ENCODE measurements at places on chromosomes 4 and X.

GRCh38 chrX:84715315-84715714 lies 213.1 kb upstream of the HDX start:
- no peak for DNase-seq

GRCh38 chr4:172048666-172049065 lies 235.5 kb downstream of the GALNTL6 start:
- DNase-seq = no peak

DNA sequence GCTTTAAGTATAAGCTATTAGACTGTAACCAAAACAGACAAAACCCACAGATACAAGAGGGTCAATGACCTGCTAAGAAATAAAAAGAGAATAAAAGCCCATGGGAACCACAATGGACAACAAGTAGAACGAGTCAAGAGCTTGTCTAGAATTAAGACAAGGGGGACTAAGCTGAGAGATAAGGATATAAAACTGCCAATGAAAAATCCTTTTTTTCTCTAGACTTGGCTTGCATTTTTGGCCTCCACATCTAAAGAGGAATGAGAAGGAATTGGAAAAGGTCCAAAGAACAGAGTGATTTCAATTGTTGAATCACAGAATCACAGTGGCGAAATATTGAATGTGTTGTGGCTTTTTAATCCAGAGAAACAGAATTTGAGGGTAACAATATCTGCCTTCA lies 135.7 kb downstream of the QDPR start:
- DNase-seq = no peak

GRCh38 chr4:52621567-52621966 lies 37.5 kb downstream of the USP46 start:
- no peak for DNase-seq

DNA sequence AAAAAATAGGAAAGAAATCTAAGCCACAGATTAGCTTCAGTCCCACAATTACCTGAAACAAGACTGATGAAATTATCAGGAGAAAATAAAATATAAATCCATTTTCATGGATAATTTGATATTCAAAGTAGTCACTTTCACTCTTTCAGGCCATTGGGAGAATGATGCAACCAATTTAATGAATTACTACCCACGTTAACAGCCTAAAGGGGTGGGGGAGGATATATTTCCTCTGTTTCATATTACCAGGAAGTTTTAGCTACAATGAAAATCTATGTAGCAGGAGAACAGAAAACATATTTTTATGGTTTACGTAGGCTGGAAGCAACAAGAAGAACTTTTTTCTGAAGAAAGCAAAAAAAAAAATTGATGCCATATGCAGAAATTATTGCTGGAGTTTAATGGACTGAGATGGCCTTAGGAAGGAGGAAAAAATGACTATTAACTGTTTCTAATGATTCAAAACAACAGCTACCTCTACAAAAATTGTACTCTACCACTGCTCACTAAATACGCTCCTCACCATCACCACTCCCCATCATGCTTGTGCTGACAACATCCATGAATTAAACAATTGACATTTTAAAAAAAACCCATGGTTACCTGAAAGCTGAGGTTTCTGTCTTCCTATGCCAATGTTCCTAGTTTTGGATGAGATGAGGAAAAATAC lies 100.9 kb downstream of the CXXC4 start:
- DNase-seq = no peak

DNA sequence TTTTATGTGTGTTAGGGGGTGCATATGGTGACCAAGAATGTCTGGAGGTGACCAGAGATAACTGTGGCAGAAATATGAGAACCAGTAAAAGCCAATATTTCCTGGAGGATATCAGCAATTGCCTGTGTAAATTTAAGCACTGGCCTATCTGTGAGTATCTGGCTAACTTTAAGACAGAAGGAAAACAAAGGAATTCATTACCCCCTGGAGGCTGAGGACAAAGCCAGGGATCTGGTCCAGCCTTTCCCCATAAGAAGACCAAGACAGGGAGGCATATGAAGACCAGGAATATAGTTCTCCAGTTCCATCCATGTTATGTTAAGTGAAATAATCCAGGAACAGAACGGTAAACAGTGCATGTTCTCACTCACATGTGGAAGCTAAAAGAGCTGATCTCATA lies 49.2 kb downstream of the MFAP3L start:
- no peak for DNase-seq

DNA sequence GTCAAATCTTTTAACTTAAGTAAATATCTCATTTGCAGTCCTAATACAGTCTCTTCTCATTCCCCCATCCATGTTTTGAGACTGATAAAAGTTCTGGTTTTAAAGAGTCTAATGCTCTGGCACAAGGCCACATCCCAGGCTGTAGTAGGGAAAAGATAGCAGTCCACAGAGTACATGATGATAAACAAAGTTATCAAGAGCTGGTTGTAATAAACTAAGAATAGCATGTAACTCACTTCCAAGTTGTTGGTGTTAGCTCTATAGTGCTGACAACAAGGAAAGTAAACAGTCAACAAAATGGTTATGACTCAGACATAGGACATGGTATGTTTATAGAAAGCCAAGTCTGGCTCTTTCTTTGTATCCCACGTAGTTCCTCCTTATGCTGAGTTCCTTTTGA lies 21.8 kb upstream of the AREG start:
- peak; percentile 58 for DNase-seq

DNA sequence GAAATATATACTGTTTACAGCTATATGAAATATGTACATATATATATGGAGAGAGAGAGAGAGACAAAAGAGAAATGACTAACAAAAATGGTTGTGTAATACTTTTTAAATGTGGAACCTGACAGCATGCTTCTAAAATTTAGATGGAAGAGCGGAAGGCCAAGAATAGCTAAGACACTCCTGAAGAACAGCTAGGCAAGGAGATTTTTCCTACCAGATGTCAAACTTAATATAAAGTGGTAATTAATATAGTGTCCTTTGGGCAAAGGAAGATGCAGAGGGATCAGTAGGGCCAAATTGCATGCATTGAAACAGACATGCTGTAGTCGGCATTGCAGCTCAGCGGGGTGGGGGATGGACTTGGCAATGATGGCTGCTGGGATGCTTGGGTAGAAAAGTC lies 45.2 kb downstream of the ADD1 start:
- no peak for DNase-seq

GRCh38 chrX:47366041-47366722 lies 4.2 kb upstream of the ZNF157 start:
- DNase-seq = peak; percentile 36

- no peak for DNase-seq
Measured at GRCh38 chr4:1214101-1215095, 34.5 kb downstream of the CTBP1 start.

DNA sequence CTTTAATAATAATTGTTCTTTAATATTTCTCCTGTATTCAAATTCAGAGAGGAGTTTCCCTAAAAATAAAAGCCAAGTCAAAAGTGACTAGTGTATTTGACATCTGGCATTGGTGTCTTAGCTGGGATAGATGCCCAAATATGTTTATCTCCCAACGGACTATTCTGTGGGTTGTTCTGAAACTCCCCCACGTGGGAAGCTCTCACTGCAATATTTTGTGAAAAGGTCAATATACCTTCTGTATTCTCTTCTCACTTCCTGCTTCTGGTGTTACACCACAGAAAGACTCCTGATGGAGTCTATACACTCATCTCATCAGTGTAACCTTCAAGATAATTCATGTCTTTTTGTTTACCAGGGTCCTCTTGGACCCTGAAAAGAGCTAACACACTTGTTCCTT lies 2052.8 kb upstream of the TENM3 start:
- DNase-seq = no peak

DNA sequence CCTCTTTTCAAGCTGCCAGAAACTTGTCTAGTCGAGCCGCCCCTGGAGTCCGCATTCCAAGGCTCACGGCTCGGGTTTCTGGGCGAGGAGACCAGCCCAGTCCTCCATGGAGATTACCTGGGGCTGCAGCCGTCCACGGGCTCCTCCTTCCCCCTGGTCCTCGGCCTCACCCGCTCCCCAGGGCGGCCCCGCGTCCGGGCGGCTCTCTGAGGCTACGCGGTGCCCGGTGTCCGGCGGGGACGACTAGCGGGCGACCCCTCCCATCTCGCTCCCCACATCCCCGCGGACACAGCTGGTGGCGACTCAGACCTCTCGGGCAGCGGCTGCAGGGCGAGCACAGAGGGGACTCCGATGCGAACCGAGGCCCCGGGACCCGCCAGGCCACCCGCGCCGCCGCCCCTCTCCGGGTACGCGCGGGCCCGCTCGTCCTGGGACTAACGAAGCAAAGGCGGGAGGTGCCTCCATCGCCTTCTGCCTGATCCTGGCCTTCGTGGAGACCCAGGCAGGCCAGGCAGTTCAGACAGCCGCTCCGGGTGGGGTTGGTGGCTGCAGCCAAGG lies 159.4 kb downstream of the TRAM1L1 start:
- no peak for DNase-seq

DNA sequence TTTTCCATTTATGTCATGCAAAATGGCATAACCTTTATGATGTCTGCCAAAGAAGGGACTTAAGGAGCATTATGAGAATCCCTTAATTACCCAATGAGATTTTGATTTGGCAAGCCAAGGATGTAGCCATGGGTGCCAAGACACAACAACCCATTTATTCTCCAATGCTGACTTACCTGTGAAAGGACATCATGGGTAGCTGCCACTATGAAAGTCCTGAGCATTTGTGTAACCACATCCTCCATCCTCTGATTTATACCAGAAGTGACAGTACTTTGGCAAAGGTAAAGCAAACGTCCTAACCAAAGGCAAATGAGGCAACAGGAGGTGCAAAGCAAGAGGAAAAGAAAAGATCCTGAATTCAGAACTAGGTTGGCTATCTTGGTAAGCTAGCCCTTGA lies 87.3 kb upstream of the EMCN start:
- no peak for DNase-seq

DNA sequence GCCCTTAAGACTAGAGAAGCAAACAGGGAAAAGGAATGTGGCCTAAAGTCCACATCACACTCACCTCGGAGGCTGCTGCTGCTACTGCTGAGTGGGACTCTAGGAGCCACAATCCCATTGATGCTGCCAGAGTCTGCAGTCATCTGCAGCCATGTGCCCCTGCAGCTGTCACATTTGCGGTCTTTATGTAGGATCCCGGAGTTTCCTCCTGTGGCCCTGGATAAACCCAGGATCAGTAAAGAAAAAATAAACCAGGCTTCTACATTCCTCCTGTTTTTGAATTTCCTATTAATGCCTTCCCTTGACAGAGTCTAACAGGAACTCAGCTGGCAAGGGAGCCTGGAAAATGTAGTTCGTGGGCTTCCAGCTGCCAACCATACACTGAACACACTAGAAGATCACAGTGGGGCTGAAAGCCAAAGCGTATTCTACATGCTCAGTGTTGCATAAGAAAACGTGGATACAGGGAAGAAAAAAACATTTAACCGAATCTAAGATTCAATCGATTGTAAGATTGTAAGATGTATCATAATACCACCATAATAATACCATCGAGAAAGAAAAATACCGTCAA lies 10.3 kb upstream of the PHEX start:
- DNase-seq = no peak

DNA sequence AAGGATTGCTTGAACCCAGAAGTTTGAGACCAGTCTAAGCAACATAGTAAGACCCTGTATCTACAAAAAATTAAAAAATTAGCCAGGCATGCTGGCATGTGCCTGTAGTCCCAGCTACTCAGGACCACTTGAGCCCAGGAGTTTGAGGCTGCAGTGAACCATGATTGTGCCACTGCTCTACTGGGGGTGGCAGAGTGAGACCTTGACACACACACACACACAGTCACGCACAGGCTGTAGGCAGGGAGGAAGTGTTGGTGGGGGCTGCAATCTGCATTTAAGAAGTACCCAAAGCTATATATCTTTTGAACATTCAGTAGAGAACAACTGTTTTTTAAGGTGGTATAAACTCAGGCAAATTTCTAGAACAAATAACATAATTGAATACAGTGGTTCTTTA lies 7.2 kb downstream of the SCRG1 start:
- no peak for DNase-seq

- no peak for DNase-seq
Measured at GRCh38 chrX:40143001-40143400, 45.2 kb upstream of the BCOR start.

DNA sequence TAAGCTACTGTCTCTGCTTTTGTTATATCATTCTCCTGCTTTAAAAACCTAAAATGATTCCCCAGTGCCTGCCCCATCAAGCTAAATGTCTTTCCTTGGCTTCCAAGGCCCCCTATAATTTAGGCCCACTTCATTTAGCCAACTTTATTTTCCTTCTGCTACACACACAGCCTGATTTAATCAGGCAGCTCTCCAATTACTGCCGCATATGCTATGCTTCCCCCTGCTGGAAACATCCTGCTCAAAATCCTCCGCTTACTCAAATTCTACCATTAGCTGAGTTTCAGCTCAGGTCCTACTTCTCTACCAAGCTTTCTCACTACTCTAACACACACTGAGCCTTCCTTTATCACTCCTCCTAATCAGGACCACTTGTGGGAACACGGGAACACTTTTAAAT lies 17.0 kb downstream of the LAMP2 start:
- DNase-seq = no peak

DNA sequence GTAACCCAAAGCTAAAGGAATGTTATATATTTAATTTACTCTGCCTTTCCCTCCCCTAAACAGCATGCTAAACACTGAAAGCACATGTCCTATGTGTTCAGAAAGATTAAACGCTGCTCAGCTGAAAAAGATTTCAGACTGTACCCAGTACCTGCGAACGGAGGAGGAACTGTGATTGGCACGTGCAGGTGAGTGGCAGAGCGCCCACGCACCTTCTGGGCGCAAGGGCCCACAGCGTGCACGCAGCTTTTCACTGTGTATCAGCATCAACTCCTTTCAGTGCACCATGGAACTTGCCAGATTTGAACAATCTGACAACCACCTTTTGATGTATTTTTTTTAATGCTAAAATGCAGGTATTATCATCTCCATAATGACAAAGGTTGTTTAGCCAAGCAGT lies 87.7 kb downstream of the RFC1 start:
- no peak for DNase-seq

DNA sequence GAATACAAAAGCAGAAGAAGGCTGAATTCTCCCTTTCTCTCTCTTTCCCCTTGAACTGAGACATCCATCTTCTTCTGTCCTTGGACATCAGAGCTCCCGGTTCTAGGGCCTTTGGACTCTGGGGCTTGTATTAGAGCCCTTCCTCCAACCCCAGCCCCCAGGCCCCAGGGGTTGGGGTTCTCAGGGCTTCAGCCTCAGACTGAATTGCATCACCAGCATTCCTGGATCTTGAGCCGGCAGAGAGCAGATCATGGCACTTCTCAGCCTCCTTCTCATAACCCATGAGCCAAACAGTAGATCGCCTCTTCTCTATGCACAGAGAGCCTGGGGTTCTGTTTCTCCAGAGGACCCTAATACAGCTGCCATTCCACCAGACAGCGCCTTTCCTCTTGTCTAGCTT lies 25.3 kb upstream of the CLDN24 start:
- no peak for DNase-seq
